M059J (cell line): ENCODE measurements at places on chromosomes 16 and 17. TPM values are rescaled to one million over a fixed set of nuclear protein-coding genes. Genes with fewer than 3 reads are reported as not detected.

The CA10 gene
- not detected in 2 replicates for total RNA-seq

The AKTIP gene
- total RNA-seq, result 22.4 and 35.6 TPM in 2 replicates

The PRSS8 gene
- total RNA-seq, result 0.20 TPM in 1 of 2 replicates, not detected in the other

The FN3KRP gene
- 27.4 and 32.8 TPM in 2 replicates for total RNA-seq

The TCAP gene
- 0.05 TPM in 1 of 2 replicates, not detected in the other for total RNA-seq

The AGRP gene
- not detected in 2 replicates for total RNA-seq

The MSLN gene
- 1.7 and 2.1 TPM in 2 replicates for total RNA-seq

The FOXF1 gene
- total RNA-seq, result 11.1 and 21.2 TPM in 2 replicates

The SMURF2 gene
- 43.3 and 68.7 TPM in 2 replicates for total RNA-seq

DNA sequence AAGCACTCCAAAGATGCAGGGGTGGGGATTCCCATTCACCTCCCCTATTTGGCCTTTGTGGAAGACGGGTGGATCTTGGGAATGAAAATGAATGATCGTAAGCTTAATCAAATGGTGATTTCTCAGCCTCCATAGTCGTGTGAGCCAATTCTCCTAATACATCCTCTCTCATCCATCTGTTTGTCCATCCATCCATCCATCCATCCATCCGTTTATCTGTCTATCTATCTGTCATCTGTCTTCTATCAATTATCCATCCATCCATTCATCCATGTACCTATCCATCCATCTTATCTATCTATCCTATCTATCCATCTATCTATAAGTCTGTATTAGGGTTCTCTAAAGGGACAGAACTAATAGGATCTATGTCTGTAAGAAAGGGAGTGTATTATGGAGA, 7.8 kb downstream of the RNF213 start:
- DNase-seq, result no peak

DNA sequence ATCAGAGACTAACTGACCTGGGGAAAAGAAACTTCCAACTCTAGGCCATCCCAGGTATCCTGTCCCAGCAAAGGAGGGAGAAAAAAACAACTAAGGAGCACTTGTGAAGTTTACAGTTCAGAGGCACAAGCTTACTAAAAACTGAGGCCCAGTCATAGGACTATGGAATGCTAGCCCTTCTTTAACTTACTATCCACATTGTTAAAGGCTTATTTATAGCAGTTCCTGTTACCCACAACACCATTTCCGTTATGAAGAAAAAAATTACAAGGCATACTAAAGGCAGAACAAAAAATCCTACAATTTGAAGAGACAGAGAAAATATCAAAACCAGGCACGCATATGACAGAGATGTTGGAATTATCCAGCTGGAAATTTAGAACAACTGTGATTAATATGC, 159.1 kb downstream of the CDH11 start:
- DNase-seq, result no peak

DNA sequence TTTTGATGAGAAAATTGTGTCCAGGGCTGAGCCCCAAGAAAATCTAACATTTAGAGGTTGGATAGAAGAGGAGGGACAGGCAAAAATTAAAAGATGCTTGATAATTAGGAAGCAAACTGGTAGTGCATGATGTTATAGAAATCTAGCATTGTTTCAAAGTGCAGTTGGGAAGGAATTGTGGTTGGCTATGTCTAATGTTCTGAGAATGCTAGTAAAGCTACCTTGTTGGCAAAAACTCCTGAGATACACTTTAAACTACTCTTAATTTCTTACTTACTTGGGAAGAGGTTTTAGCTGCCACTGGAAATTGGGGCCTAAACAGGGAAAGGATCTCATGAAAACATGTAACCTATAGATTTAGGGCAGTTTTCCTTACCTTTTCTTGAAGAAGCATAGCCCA, 48.3 kb downstream of the MAP2K4 start:
- peak; percentile 51 for DNase-seq

DNA sequence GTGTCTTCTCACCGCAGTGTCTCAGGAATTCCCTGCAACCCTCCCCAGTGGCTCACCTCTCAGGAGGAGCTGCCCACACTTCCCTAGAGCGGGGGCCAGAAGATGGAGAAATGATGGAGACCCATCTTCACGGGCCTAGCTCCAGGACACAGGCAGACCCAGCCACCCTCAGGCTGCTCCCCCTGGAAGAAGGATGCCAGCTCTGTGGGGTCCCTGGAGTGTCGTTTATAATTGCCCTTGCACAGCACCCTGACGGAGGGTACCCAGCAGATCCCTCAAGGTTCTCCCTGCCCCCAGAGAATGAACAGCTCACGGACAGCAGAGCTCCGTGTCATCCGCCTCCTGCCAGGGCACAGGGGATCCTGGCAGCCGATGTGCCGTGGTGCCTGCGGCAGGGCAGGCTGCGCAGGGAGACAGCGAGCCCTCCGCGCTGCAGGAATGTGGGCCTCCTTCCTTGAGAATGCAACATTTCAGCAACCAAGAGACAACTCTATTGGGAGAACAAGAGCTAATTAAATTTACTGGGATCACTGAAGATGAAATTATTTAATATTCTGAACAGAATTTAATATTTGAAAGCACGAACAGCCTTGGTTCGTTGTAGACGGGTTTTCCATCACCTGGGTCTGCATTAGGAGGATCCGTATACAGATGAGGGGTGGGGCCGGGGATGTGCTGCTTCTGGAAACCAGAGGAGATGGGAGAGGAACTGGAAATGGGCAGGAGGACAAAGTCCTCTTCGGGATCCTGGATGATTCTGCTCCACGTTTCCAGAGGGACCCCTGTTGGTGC, 21.0 kb upstream of the RBFOX3 start:
- no peak for DNase-seq

DNA sequence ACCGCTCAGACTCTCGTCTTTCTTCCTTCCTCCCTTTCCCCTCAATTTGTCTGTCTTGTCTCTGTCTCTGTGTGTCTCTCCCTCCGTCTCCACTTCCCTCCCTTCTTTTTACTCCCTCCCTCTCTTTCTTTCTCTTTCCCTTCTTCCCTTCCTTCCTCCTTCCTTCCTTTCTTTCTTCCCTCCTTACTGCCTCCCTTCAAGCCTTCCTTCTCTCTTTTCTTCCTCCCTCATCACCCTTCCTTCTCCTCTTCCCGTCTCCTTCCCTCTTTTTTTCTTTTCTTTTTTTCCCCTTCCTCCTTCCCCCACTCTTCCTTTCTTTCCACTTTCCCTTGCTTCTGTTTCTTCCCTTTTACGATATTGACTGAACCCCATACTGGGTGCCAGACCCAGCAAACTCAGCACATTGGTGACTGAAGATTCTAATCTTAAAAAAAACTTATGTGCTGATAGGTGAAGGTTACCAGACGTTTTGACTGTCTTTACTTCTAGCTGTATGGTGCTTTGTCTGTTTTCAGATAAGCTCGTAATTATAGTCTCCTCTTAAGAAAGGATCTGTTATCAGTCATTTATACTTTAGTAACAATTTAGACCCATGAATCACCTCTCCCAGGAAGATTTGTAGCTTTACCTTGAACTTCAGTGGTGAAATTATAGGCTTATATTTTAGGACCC, 481 bp upstream of the BRD7 start:
- no peak for DNase-seq

DNA sequence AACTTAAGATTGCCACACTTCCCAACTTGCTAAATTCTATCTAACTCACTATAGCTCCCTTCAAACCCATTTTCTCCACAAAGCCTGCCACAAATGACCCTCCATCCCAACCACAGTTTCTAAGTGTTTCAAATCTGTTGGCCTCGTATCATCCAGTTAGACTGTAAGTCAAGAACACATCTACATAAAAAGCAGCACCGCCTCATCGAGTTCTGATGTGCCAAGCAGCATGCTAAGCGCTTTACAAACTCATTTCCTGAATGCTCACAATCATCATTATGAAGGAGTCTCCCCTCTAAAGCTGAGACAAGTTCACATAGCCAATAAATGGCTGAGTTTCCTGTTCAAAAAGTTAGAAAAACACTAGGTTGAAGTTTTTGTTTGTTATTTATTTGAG, 9.2 kb upstream of the ANKFY1 start:
- no peak for DNase-seq

DNA sequence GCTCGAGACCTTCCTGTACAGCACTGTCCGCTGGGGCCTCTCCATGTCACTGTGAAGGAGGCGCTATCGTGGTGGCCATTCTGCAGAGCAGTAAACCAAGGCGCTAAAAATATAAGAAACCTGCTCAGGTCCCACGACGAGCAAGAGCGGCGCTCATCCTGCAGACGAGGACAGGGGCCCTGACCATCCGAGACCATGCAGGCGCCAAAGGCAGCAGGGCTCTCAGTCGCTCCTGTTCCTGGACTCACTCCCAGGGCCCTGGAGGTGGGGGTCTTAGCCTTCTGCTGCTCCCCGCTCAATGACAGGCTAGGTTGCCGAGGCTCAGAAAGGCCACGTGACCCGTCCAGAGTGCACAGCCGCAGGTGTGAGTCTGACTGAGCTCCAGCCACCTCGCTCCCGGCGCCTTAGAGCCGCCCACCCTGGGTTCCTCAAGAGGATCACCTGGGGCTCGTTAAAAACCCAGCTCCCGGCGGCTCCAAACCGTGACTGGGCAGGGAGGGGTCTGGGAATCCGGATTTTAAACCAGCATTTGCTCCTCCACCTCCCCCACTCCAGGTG, 509 bp upstream of the ATP2C2 start:
- DNase-seq, result no peak

DNA sequence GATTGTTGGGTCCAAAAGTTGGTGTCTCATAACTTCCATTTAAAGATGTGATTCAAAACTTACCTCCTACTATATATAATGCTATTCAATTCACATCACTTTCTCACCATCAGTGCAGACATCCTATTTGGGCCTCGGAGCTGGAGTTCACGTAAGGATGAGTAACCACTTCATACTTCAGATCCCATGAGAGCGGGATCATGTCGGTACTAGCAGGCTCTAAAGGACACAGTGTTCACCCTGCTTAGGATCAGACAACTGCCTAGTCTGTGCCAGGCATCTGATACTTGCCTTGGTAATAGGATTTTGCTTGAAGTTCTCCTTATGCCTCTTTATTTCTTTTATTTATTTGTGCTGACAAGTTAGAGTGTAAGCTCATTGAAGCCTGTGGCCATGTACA, 39.5 kb downstream of the RBFOX1 start:
- no peak for DNase-seq

DNA sequence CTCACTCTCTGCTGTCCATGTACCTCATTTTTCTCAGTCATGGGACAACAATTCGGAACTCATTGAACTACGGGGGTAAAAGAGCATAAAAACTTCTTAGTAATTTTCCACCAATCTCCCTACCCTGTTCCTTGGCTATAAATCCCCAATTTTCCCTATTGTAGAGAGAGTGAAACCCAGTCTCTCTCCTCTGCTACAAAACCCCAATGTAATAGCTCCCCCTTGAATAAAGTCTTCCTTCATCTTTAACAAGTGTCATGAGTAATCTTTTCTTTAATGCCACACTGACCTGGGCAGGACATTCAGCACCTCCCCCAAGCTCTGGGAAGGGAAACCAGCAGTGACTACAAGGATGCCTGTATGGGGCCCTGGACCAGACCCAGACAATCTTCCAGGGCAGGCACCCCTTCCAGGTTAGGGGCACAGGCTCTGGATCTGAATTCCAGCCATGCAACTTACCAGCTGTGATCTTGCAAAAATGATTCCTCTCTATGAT, 10.2 kb upstream of the EIF1 start:
- peak; percentile 85 for DNase-seq

GRCh38 chr16:58417600-58417999, 25.3 kb downstream of the GINS3 start:
- DNase-seq, result no peak

DNA sequence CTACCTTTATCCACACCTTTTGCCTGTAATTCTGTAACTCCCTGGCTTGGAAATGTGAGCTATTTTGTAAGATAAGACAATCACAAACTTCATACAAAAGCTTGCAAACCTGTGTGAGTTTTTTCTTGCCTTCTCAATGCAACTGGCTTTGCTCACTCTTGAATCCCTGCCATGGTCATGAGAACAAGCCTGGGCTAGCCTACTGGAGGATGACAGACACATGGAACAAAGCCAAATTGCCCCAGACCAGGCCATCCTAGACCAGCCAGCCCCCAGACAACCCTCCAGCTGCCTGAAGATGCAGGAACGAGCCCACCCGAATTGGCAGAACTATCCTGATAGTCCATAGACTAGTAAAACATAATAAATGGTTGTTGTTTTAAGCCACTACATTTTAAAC, 466.6 kb upstream of the ERCC4 start:
- no peak for DNase-seq

DNA sequence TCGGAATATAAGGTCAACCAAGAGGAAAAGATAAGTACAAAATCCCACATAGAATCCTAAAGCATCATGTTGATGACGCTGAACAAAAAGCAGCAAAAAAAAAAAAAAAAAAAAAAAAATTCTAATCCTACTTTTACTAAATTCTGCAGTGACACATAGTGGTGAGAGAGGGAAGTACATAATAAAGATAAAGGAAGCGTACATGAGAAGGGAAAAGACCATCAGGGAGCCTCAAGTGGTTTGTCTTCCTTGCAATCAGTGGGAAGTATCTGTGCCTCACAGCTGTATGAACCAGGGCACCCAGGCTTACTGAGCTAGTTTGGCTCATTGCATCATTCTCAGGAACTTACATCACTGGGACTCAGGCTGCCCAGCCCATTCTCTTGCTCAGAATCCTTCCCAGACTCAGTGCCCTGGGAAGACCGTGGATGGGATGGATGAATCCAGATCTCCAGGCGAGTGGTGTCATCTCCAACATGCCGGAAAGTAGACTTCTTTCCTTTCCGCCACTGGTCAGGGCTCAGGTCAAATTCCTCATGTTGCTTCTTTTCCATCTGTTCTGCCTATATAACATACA, 21.2 kb downstream of the SMG6 start:
- peak; percentile 62 for DNase-seq

DNA sequence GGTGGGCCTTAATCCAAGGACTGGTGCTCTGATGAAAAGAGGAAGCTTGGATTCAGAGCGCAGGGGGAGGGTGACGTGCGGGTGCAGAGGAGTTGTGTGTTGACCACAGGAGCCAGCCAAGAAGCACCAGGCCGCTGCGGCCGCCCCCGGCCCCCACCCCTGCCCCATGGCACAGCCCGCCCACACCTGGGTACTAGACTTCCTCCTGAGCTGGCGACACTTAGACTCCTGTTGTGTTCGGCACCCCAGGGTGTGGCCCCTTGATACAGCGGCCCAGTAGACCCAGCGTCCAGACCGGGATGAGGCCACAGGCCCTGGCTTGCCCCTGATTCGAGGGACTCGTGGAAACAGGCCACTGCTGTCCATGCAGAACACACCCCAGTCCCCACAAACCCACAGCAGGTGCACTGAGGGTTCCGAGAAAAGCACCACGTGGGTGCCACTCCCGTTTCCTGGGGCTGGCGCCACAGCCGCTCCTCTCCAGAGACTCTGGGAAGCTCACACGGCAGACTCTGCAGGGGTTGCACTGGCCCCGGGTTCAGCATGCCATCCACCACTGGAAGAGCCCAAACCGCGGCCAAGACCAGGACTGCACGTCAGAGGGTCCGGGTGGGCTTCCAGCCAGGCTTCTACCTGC, 5.7 kb upstream of the SNAI3 start:
- no peak for DNase-seq

GRCh38 chr16:58243528-58244004, 45.7 kb upstream of the CSNK2A2 start:
- no peak for DNase-seq
